ENCODE measurements at places on chromosomes 12 and 14.

- DNase-seq, result no peak
Observed at GRCh38 chr12:130157998-130158753, 4.1 kb upstream of the FZD10 start.

DNA sequence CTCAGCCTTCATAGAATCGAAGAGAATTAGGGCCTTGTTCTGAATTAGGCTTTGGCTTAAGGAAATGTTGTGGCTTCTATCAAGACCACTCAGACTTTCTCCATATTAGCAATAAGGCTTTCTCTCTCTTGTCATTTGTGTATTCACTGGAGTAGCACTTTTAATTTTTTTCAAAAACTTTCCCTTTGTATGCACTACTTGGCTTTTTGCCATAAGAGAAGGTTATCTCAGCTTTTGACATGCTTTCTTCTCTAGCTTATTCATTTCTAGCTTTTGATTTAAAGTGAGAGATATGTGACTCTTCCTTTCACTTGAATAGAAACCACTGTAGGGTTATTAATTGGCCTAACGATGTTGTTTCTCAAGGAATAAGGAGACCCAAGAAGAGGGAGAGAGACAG lies 244.2 kb downstream of the GPHN start:
- no peak for DNase-seq

DNA sequence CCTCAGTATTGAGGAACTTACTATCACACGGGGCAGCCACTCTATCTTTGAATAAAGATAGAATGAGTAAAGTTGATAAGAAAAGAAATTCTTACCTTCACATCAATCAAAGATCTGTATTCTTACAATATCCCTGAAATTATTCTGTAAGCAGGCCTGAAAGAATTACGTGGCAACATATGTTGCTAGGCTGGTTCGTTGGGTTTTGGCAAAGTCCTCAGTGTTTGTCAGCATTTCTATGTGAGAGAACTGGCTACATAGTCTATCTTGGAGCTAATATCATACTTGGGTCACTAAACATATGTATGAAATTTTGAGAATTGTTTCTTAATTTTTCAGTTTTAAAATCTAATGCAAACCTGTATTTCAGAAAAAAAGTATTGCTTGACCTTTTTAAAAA lies 412.2 kb upstream of the GARIN6 start:
- DNase-seq, result no peak

- no peak for DNase-seq
Observed at GRCh38 chr12:67877727-67878126, 111.5 kb upstream of the IFNG-AS1 start.

DNA sequence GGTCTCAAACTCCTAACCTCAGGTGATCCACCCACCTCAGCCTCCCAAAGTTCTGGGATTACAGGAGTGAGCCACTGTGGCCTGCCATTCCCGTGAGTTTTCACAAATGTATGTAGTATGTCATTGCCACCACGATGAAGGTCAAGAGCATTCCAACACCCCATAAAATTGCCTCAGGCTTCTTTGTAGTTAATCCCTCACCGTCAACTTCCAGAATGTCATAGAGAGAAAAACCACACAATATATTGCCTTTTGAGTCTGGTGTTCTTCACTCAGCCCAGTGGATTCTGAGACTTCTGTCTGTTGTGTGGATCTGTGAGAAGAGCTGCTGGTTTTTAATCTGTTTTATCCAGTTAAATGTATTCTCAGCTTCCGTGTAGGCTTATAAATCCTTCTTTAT lies 12.6 kb upstream of the CFAP251 start:
- DNase-seq, result no peak

DNA sequence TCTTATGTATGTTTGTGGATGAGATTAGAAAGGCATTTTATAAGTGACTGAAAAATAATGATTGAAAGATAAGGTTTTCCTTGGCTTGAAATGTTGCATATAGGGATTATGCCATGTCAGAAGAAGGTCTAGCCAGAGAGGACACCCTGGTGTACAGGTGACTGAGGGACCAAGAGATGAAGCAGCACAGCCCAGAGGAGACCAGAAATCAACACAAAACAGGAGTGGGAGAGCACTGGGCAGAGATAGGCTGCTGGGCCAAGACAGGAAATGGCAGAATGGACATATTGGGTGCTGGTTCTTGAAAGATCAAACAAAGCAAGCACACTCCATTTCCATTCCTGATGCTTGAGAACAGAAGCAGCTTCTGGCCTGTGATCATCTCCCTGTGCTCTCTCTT lies 24.4 kb upstream of the FRMD6 start:
- DNase-seq, result no peak

- DNase-seq, result no peak
Observed at GRCh38 chr12:115294453-115295133, 610.6 kb upstream of the TBX3 start.

DNA sequence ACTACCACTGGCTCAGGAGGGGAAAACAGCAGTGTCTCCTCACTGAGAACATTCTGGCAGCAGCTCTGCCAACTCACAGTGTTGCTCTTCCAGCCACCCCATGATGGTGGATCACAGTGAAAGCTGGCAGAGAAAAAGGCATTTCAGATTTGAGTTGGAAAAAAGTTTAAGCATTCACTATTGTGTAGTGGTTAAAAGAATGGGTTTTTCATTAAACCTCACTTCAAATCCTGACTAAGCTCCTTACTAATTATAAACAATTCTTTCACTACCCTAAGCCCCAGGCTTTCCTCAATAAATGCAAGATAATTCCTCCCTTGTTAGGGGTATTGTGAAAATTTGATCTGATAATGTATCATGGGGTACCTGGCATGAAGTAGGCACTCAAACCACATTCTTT lies 518.1 kb downstream of the SNAPC1 start:
- DNase-seq, result no peak

DNA sequence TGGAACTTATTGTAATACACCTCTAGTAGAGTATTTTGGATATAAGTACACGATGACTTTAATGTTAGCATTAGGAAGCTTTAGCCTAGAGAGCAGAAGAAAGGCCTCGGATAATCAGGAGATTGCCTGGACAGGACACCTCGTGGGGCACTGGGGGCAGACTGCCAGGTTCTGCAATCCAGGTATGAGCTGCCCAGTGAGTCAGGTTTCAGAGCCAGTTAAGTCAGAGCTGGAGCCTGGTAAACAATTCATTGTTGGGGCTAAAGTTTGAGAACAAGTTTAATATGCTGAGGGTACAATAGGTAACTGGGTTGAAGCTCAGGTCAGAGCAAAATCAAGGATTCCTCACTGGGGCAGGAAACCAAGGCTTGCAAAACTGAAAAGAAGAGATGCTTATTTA lies 107.4 kb downstream of the RERGL start:
- DNase-seq, result no peak

- no peak for DNase-seq
Observed at GRCh38 chr12:53807322-53807860, 55.6 kb upstream of the CISTR start.

DNA sequence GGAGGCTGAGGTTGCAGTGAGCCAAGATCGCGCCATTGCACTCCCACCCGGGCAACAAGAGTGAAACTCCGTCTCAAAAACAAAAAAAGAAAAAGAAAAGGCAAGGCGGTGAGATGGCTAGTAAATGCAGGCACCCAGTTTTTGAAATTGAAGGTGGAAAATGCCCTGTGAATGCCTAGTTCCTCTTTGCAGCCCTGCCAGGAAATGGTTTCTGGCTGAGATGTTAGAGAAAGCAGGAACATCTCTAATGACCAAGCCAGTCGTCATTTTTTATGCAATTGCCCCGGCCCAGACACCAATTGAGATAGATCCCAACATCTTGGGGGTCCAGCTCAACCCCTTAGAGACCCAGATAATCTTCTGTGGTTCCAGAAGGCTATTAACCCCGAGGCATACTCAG lies 17.0 kb downstream of the SLC8A3 start:
- DNase-seq, result no peak

DNA sequence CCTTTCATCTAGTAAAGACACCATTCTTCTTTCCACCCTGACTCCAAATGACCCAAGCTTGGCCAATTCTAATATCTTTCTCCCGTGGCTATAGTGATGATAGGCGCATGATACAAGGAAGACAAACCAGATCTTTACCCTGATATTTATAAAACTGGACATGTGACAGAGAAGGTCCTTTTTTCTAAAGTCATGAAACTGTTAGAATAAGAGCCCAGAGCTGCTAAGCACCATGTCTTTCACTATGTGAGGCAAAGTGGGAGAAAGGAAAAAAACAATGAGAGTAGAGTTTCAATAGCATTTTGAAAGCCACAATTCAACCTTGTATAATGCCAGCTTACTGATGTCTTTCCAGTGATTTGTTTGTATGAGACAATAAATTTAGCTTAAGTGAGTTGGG lies 212.4 kb downstream of the RASSF9 start:
- no peak for DNase-seq

DNA sequence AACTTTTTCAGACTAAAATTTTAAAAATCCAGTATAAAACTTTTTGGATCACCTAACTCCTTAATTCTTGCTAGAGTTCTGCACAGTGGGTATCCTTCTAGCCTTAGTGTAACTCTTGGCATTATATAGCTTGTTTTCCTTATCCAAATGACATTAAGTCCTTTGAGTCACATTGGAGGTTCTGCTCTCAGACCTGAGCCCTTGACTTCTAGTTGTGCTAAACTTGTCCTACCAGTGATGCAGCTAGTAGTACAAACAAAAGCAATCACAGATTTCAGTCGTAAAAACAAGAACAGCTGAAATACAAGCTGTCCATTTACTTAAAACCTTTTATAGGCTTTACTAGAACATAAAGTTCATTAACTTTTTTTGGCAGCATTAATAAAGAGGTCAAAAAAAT lies 10.5 kb downstream of the ZBTB1 start:
- no peak for DNase-seq

- no peak for DNase-seq
Observed at GRCh38 chr14:74654931-74655330, 42.9 kb upstream of the LTBP2 start.

GRCh38 chr14:44989497-44990440 lies 27.8 kb downstream of the TOGARAM1 start:
- DNase-seq, result no peak

DNA sequence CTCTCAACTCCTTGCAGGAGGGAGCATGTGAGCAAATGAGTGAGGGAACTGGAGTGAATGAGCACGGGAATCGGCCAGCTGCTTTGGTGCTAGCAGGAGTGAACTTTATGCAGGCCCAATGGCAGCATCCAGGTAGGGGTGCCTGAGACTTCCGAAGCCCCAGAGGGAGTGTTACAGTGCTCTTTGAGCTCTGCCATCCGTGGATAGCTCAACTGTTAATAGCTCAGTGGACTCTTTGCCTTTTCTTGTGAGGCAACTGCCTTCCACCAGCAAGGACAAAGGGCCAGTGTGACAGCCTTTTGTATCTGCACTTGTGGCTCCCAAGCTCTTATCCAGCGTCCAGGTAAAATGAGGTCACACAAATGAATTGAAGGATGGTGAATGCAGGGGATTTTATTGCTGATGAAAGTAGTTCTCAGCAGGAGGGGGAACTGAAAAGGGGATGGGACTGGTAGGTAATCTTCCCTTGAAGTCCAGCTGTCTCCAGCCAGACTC lies 12.9 kb downstream of the CREBL2 start:
- DNase-seq, result no peak

- peak; percentile 43 for DNase-seq
Observed at GRCh38 chr12:1660304-1661187, 30.3 kb upstream of the ADIPOR2 start.

- DNase-seq, result no peak
Observed at GRCh38 chr12:106984588-106985137, 2.3 kb downstream of the MTERF2 start.

- no peak for DNase-seq
Observed at GRCh38 chr14:25843481-25844470, 754.1 kb downstream of the NOVA1 start.

Data from HCEC 1CT (cell line).